Right renal cortex interstitium (tissue), 3 donors: ENCODE measurements at places on chromosomes 5 and 9.

DNA sequence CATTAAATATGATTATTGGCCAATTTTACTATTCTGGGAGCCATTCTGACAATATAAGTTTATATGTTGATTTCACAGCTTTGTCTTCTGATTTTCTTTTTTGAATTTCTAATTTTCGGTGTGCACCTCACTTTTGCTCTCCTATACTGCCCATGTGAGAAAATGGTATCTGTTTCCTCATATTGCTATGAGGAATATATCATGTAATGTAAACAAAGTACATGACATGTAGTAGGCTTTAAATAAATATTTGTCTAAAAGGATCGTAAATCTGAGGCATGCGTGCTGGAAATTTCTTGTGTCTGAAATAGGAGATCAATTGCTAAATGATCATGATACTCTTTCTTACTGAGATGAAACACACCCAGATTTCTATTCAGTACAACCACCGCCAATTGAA, 119.9 kb downstream of the ZDHHC21 start:
- DNase-seq: no peak

DNA sequence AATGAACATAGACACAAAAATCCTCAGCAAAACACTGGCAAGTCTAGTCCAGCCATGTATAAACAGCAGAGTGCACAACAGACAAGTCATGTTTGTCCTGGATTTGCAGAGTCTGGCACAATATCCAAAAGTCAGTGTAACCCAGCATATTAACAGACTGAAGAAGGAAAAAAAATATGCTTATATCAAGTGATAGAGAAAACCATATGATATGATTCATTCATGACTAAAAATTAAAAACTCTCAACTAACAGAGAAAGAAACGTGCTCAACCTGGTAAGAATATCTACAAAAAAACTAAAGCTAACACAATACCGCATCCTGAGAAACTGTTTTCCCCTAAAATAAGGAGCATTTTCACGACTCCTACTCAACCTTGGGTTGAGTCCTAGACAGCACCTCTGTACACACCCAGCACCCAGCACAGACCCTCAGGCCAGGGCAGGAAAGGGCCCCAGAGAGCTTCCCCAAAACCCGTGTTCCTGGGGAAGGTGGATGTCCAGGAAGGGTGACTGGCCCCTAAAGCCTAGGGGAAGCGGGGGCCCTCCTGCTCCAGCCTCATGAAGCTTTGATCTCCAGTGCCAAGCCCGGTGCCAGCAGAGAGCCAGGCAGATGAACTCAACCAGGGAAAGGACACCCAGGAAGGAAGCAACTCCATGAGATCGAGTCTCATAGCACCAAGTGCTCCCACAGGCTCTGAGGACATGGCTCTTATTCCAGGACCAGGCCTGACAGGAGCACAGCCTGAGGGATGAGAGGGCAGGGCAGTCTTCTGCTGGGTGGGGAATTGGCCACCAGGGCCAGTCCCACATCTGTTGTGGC, 38.9 kb downstream of the ADAMTS2 start:
- no peak for DNase-seq

- DNase-seq: no peak
Measured at GRCh38 chr5:154644745-154645411, 110.3 kb upstream of the LARP1 start.

- no peak for DNase-seq
Measured at GRCh38 chr5:64453405-64453804, 52.4 kb upstream of the RGS7BP start.

DNA sequence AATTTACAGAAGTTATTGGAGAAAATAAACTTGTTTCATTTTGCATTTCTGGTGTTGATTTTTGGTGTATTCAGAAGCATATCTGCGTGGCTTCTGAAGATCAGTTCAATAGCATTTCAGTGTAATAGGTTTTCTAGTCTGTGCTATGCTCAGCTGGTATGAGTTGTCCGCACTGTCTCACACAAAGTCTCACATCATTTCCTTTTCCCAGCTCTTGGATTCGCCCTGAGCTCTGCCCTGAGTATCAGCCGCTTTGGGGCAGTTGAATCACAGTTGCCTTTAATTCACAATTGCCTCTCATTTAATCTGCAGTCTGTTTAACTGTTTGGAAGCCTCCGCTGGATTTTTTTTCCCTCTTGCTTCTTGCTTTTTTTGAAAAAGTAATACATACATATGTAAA, 6.4 kb upstream of the TTC23L start:
- DNase-seq: no peak

GRCh38 chr9:69961843-69962242, 81.8 kb upstream of the MAMDC2 start:
- DNase-seq: no peak

GRCh38 chr5:58405175-58405574, 54.7 kb downstream of the PLK2 start:
- DNase-seq: no peak

DNA sequence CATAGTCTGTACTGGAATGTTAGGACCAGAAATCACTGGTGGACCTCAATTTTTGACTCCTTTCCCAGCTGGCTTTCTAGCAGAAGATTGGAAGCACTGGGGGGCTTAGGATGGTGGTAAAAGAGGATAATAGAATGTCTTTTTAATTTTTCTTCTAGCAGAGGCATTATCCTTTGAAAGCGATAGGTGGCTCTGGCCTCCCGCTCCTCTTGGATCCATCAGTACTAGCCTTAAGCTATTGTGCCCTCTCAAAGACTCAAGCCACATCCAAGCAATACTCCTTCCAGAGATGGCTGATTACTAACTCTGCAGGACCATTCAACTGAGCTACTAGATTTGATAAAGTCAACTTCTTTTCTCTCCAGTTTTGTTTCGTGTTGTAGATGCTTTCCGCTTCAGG, 610.6 kb downstream of the CDH12 start:
- no peak for DNase-seq

DNA sequence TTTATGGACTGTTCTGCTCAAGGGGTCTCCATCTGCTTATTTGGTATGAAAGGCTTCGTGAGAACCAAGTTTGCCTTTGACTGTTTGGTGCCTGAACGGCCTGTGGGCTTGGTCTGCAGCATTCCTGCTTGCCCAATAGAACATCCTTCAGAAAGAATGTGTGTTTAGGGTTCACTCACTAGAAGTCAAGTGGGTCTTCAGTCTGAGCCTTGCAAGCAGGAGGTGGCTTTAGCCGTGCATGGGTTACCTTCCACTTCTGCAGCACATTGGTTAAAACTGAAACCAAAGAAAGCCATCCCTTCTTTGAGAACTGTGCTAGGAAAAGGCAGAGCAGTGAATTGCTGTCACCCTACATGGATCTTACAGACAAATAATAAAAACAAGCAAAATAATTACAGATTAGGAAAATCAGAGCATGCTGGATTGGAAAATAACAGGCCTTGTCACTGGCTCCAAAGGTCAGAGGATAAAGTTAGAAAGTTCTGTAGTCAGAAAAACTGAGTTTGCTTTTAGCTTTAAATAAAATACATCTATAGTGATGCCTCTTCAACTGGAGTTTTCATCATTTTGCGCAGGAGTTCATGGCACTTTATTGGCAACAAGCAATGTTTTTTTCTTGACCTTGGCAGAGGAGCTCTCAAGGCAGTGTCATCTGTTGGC, 16.6 kb downstream of the WWC1 start:
- no peak for DNase-seq

DNA sequence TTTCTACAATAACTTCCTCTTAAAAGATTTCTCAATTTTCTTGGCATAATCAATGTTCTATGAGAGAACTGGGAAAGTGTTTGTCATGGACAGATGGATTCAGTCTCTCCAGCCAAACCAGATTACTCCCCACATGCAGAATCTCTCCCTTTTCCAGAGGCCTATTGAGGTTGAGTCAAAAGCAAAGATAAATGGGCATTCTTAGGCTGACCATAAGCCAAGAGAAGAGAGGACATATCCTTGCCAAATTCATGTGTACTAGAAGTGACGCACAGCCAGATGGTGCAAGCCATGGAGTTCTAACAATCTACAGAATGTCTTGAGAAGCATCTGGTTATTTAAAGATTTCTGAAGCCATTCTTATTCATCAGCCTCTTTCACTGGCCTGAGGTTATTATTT, 2115.0 kb downstream of the MAT2B start:
- DNase-seq: no peak

GRCh38 chr9:16884373-16884772, 13.9 kb upstream of the BNC2 start:
- DNase-seq: no peak

DNA sequence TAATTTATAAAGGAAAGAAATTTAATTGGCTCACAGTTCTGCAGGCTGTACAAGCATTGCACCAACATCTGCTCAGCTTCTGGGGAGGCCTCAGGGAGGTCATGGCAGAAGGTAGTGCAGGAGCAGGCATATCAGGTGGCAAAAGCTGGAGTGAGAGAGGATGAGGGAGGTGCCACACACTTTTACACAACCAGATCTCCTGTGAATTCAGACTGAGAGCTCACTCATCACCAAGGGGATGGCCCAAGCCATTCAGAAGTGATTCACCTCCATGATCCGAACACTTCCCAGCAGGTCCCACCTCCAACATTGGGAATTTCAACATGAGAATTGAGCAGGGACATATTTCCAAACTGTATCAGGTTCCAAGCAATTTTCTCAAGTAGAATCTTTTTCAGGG, 84.7 kb upstream of the BRINP1 start:
- no peak for DNase-seq

DNA sequence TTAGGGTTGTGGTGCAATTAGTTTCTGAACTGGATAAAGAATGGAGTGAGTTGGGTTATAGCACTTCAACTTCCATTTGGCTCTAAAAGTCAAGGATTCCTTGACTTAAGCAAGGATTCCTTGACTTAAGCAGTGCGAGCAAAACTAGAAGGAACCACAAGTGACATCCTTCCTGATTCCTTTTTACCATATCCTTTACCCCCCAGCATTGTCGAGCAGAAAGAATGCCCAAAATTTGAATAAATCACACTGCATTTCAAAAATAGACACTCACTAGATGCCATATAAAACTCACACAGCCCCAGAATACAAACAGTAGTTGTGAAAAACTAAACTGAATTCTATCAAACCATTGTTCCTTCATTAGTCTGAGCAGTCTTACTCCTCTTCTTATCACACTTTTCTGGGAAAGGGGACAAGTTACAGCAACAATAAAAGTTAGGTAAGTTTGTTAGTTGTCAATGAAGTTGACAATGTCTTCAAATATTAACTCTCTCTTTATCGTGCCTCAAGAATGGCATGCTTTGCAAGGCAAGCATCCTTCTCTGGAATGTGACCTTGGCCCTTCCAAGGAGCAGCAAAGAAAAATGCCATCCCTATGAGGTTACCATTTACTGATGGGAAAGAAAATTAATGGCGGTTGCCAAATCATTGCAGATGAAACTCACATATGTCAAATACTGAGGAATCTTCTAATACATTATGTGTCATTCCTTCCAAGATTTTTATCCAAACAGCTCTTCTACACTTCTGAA, 273.3 kb upstream of the ANKRD55 start:
- no peak for DNase-seq

GRCh38 chr5:173240091-173241050, 5.4 kb upstream of the NKX2-5 start:
- no peak for DNase-seq
